ENCODE measurements at places on chromosomes 16 and 17. TPM values are rescaled to one million over a fixed set of nuclear protein-coding genes. Genes with fewer than 3 reads are reported as not detected.

The TBC1D3I gene
- polyA plus RNA-seq: 0.11 TPM

The SNTB2 gene
- 4.8 TPM for polyA plus RNA-seq

The SNAI3 gene
- 10.0 TPM for polyA plus RNA-seq

The SNN gene
- 19.0 TPM for polyA plus RNA-seq

DNA sequence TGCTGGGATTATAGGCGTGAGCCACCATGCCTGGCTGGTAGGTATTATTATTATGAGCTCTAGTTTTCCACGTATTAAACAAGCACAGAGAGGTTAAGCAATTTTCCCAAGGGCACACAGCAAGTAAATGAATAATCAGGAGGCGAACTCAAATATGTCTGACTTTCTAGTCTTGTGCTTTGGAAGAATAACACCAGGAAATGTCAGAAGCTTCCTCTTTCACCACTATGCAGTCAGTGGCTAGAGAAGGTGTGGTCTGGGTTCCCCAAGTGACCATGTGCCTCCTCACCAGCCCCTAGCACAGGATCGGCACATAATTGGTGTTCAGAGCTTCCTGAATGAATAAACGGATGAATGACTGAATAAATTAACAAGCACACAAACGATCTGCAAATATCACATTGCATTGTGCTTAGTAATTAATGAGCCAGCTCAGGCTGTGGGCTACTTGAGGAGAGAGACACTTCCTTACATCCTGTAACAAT is 21.6 kb upstream of the SCNN1B start:
- no peak for DNase-seq

GRCh38 chr16:51225878-51226277 is 74.8 kb upstream of the SALL1 start:
- DNase-seq: no peak

DNA sequence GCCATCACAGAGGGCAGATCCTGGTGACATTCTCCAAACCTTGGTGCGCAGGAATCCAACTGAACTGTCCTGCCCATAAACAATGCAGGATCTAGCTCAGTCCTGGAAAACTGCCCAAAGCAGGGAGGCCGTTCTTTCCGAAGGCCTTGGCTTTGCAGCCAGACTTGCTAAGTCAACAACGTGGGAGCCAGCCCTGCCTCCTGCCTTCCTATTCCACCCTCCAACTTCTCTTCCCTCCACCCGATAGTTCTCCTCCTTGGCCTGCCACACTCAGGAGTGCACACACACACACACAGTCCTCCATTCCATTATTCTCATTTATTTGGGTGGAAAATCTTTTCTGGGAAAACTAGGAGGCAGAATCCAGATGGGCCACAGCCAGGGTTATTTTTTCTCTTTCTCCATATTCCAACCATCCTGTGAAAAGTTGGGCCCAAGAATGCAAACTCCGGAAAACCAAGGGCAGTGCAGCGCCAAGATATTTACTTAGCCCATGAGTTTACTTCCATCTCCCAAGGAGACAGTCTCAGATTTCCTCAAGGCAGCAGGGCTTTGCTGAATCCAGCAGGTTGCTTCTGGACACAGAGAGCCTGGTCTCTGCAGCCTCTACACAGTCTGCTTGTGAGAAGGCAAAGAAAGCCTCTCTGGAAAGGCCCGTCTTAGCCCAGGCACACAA is 15.8 kb downstream of the COPRS start:
- no peak for DNase-seq

DNA sequence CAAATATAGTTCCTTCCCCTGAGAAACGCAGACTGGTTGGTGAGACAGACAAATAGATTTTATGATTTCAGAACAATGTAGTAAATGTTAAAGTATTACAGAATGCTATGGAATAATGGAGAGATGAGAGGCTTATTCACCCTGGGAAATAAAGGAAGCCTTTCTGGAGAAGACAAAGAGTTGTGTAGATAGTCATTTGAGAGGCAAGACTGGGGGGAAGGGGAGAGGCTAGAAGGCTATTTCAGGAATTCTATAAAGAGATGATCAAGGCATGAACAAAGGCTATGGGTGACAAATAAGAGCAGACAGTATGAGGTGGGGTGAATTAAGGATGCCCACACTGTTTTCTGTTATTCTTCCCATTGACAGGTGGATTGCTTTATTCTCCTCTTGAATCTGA is 211.4 kb downstream of the GRIN2A start:
- no peak for DNase-seq

GRCh38 chr16:23296994-23297393 is 5.1 kb upstream of the SCNN1B start:
- peak; percentile 79 for DNase-seq

- DNase-seq: no peak
Observed at GRCh38 chr17:64390044-64390443, 616 bp downstream of the PECAM1 start.

- DNase-seq: peak; percentile 38
Observed at GRCh38 chr16:13322336-13322735, 420.9 kb downstream of the SHISA9 start.

GRCh38 chr17:58517378-58517927 is 3.0 kb upstream of the MTMR4 start:
- DNase-seq: no peak

- DNase-seq: no peak
Observed at GRCh38 chr17:17537311-17538099, 41.3 kb upstream of the RASD1 start.

Data from GM23338 (cell line).